ENCODE measurements at places on chromosomes 1 and 21.

GRCh38 chr1:41673378-41673777, 188.9 kb upstream of the EDN2 start:
- DNase-seq, result peak; percentile 35

- DNase-seq, result no peak
These were observed 253.3 kb downstream of the PLPP3 start for GRCh38 chr1:56326056-56326455.

DNA sequence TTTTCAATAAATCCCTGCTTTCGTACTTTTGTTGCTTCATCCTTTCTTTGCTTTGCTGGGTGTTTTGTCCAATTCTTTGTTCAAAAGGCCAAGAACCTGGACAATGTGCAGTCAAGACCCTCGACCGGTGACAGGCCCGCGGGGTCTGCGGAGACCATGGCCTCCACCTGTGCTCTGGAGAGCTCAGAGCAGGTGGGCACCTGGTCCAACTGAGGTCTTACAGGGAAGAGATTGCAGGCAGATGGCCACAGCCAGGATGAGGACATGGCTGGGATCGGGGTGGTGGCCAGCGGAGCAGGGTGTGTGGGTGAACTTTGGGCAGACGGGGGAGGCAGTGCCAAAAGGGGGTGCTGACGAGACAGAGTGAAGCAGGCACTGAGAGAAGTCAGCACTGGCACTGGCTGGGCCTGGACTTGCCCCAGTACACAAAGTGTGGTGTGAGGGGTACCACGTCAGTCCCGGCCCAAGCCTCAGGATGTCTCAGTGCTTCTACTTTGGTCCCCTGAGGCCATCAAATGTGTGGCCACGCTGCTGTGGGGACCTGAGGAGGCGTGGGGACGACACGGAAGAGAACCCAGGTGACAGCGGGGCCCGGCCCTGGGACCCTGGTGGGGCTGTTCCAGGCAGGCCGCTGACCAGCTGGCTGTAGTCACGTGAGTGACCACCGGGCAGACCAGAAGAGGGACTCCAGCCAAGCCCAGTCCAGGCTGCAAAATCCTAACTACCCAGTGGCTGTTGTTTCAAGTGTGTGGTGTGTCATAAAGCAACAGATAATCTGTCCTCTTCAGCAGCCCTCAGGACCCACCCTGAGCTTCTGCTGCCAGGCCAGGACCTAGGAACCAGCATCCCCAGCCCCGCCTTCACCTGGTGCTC, 10.4 kb upstream of the CCDC27 start:
- DNase-seq, result no peak

DNA sequence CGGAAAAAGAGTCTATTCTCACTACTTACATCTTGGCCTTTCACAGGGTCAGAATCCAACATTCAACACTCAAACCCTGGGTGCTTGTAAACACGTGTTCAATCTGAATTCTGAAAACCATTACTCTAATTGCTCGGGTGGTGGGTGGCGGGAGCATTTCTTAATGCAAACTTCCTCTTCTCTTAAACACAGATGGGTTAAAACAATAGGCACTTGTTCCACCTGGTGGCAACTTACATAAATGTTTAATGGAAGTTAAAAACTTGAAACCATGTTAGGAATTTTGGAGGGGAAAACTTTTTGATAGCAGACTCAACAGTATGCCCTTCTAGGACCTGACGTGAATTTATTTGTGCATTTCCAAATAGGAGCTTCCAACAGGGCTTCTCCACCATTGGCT, 23.4 kb upstream of the TDRD10 start:
- DNase-seq, result no peak

DNA sequence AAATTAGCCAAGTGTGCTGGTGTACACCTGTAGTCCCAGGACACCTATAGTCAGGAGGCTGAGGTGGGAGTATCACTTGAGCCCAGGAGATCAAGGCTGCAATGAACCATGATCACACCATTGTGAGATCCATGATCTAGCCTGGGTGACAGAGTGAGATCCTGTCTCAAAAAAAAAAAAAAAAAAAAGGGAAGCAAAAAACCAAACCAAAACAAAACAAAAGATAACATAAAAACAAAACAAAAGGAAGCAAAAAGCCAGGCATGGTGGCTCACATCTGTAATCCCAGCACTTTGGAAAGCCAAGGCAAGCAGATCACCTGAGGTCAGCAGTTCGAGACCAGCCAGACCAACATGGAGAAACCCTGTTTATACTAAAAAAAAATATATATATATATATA, 9.4 kb upstream of the AKR1A1 start:
- DNase-seq, result no peak

DNA sequence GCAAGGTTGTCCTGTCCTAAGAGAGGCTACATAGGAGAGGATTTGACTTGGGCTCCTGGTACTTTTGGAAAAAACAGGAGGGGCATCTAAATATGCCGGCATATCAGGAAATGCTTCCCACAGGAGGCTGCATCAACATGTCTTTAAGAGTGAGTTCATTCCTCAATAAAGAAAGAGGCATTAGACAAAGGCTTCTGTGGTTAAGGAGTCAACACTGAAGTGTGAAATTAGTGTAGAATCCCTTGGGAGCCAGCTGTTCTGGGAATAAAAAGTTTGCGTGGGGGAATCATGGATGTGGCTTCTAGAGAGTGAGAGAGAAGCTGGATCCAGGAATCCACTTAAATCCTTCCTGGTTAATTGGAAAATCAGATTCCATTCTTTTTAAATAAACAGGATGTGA, 69.5 kb downstream of the DNM3 start:
- DNase-seq, result no peak

DNA sequence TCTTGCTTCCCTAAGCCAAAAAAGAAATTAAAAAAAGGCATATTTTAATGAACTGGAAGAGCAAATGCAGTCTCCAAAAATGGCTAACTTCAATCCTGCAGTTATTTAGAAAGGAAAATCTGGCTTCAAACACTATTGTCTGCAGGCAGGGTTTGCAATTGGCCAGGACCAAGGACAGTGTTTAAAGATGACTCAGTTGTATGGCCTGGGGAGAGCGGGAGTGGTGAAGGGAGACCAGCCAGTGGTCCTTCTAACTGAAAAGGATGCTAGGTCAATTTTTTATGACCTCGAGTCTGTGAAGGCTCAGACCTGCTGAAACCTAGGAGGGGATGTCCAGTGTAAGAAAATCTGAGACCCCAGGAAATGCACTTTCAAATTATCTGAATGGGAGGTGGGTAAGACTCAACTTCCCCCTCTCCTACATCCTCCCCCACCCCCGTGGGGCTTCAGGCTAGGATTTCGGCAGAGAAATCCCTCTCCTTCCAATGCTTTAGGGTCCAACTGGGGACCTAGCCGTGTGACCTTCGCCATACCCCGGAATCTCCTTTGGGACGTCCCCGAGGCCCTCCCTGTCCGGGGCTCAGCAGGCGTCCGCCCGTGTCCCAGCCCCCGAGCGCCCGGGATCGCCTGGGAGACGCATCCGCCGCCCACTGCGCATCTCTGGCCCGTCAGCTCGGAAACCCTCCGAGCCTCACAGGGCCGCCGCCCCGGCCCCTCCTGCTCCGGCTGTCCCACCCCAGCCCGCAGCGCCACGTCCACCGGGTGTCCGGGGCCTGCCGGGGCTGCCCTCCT, 602 bp upstream of the RIMKLA start:
- no peak for DNase-seq

DNA sequence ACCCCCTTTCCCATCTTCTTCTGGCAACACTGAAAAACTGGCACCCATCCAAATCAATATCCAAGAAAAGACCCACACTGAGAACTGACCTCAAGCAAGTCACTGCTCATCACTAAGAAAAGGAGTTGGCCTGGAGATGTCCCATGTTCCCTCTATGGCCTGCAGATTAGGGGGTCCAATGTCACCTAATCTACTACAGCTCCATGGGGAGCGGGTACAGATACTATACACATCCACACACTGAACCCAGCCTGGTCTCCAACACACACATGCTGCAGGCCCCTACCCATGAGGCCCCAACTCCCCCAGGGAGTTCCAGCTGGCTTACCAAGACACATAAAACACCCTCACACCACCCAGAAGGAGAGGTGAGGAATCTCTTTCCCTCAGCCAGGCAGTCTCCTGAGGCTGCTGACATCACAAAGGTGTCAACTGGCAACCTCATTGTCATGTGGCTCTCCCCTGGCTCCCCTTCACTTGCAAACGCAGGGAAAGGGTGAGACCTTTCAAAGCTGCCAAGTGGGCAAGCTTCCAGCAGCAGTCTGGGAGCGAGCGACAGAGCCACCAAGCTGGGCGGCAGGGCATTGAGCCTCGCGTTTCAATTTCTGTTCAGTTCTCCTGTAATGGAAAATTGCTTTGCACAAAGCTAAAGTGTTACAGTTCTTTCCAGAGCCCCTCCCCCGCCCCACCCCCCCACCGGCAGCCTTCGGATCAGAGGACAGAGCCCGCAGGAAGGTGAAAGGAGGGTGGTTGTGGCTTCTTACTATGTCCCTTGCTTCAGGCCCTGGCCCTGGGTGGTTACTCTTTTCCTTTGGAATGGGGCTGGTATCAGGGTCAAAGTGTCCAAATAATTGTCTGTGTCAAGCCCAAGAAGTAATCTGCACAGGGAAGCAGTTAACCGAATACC, at the start of gene LRRC52:
LRRC52 (plus strand) TSS at position 469 of the 907 bp plus-strand sequence; CDS start at position 766, 297 bp downstream.
- DNase-seq, result no peak

DNA sequence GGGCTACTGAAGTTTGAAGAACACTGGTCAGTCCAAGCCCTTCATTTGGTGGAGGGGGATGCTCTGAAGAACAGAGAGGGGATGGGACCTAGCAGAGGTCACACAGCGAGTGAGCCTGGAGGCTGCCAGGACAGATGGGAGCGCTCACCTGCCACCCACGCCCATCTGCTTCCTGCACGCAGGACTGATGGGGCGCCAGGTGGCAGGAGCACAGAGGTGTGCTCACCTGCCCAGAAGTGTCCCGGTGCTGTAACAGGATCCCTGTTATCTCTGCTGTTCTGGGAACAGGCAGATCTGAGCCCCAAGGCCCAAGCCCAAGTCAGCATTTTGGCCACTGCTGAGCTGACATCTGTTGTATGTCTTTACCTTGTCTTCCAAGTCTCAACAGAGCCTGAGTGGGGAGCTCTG, 40.5 kb downstream of the EPHB2 start:
- DNase-seq, result no peak

DNA sequence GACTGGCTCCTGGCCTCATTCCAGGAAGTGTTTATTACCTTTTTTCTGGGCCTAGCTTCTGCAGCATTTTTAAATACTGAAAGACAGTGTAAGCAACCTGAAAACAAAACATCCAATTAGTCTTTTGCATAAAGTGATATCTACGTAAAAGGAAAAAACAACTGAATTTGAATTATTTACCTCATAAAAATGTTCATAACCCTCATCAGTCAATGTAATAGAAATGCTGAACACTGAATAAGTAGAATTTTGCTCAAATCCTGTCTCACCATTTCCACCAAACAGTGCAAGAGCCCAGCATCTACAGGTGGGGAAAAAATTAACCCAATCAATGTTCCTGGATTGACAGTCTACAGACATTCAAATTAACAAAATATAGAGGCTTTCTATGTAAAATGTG, 64.0 kb downstream of the NRDC start:
- no peak for DNase-seq

GRCh38 chr1:14677292-14677971, 78.9 kb downstream of the KAZN start:
- DNase-seq, result no peak

- DNase-seq, result no peak
These were observed 14.2 kb upstream of the MYOM3 start for GRCh38 chr1:24126018-24126671.

GRCh38 chr1:205179842-205180241, 31.7 kb downstream of the DSTYK start:
- DNase-seq, result no peak

GRCh38 chr1:155352631-155353030, 31.9 kb downstream of the RUSC1 start:
- DNase-seq, result no peak

DNA sequence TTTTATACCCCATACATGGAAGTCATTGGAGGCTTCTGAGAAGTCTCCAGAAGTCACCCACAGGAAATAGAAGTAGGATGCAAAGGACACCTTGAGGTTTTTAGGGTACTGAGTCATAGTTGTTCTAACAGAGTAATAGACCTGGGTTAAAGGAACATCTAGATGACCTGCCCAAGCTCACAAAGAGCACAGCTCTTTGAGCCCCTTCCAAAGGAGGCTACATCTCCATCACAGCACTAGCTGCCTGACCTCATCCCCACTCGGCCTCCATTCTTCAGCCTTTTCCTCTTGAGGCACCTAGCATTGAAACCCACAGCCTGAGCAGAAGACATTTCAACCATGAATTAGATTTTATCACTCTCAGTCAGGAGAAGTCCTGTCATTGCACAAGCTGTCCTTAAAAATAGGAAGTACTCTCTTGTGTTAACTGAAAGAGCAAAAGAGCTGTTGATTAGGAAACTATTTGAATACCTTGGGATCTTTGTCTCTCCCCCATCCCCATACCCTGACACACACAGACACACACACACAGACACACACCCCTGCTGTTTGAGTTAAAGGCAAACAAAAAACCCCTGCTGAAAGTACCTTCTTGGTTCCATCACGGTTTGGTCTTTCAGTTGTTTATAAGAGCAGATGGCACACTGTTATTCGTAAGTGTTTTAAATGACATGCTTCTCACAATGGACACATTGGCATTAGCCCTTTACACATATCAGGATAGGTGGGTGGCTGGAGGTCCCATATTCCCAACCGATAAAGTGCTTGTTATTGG, 22.2 kb downstream of the MKNK1 start:
- DNase-seq, result no peak

GRCh38 chr1:163176797-163177196, 25.9 kb downstream of the RGS5 start:
- no peak for DNase-seq

DNA sequence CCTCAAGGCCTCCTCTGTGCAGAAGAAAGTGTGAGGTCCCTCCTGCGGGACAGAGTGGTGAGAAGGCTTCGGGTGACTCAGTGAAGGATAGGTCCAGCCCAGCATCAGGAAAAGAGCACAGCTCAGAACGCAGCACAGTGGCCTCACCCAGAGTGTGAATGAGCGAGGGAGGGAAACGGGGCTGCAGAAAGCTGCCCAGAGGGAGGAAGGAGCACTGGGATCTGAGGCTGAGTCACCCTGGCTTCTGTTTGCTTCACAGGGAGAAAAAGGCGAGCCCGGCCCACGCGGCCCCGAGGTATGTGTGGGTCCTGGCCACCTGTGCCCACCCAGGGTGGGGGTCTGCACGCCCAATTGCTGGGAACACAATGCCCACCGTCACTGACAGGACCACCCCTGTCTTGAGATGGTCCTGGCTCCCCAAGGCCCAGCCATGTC, 24.3 kb downstream of the COL6A2 start:
- DNase-seq, result no peak

GRCh38 chr1:52366517-52366827, 467 bp upstream of the CC2D1B start:
- no peak for DNase-seq

DNA sequence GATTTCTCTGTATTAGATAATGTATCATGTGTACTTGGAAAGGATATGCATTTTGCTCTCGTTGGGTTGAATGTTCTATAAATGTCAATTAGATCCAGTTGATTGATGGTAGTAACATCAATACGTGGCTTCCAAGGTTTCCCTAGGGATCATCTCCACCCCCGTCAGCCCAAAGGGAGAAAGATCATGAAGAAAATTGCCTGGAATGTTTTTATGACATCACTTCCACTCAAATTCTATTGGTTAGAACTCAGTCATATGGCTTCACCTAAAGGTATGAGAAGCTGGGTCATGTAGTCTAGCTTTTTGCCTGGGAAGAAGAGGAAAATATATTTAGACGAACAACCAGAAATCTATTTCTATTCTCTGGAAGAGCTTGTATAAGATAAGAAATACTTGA, at the start of gene C1orf185:
C1orf185 (plus strand) TSS at position 253 of the 400 bp plus-strand sequence; CDS start at position 259, 6 bp downstream.
- no peak for DNase-seq
